ENCODE measurements at places on chromosomes 12 and 14.

DNA sequence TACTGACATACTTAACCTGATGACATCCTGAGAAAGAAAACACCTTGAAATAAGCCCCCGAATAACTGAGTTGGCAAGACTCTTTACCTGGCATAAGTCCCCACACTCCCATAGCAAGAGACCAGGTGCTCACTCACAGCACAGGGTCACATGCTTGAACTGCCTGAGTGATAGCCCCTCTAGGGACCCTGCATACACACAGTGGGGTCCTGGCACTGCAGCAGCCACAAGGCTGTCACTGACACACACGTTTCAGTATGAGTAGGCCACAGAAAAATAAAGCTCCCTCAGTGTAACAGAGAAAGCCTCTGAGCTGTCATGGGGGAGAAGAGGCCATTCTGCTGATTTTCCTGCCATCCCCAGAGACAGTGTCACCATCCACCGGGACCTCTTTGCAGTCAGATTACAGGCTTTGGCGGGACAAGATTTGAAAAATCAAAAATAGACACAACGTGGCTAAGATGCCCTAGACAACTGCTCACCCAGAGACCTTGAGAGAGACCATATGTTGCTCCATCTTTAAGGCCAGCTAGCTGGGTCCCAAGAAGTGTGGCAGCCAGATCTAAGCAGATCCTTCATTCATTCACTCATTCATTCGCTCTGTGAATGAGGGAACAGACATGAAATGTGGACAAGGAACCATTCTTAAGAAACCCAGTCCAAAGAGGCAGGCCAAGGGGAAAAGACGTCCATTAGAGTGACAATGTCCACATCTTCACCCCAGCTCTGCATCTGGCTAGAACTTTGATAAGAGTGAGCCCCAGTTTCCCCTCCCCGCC lies 1.6 kb downstream of the SCARB1 start:
- DNase-seq = no peak

DNA sequence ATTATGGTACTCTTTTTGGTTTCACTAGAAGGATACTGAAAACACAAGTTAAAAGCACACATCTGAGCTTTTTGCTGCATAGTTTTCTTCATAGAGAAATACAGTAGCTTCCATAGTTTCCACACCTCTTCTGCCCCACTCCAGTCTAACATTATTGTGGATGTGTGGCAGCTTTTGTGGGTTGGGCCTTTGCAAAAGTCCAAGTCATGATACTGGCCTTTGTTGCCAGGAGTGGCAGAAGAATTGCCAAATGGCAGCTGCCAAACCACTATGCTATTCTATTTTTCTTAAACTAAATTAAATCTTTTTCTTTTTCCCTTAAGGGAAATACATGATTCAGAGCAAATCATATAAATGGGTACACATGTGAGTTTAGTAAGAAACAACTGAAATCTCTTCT lies 114.8 kb downstream of the PLEKHA5 start:
- DNase-seq = no peak

GRCh38 chr12:43169115-43169681 lies 382.8 kb downstream of the ADAMTS20 start:
- DNase-seq = no peak

DNA sequence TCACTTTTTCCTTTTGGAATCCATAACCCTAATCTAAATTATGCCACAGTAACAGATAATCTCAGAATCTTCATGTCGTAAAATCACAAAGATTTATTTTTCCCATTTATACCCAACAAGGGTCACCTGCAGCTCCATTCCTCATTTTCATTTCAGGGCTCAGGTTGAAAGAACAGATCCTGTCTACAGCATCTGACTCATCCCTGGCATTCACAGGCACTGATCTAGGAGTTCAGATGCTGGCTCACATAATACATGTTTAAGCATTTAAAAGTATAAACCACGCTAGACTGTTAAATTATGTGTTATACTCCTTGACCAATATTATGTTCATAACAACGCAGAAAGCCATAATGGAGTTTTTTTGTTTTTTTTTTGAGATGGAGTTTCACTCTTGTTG lies 58.3 kb downstream of the STON2 start:
- no peak for DNase-seq

GRCh38 chr12:17577405-17577804 lies 512.6 kb downstream of the RERGL start:
- no peak for DNase-seq

DNA sequence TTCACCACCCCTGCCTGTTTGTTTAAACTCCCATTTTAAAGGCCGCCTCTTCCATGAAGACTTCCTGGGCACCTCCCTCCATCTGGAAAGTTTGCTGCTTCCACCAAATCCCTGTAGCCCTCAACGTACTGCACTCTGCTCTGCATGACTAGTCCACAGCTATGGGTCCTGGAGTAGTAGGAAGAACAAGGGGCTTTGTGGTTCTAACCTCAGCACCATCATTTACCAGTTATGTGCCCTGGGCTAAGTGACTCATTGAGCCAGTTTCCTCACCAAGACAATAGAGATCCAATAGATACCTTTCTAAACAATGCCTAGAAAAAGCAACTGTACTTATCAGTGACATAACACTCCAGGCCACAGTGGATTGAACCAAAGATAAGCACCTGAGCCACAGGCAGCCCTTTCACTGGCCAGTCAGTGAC lies 8.5 kb upstream of the LTBP2 start:
- DNase-seq = no peak

DNA sequence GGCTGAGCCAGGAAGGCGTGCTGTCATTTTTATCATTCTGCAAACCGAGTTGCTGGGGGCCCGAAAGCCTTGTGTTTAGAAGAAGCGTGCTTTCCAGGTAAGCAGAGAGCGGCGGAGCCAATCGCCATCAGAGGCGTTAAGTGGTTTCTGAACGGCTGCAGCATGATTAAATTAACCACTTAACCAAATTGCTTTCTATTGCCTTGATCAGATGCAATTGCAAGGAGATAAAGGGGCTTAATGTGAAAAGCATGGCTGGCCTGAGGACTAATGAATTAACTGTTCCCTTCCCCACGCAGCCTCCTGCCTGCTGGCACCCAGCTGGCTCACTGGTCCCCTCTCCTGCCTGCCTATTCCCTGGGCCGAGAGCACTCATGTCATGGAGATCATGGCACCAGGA lies 36.6 kb upstream of the CHGA start:
- no peak for DNase-seq

- no peak for DNase-seq
Observed at GRCh38 chr12:53214687-53215455, 7.8 kb upstream of the ITGB7 start.

DNA sequence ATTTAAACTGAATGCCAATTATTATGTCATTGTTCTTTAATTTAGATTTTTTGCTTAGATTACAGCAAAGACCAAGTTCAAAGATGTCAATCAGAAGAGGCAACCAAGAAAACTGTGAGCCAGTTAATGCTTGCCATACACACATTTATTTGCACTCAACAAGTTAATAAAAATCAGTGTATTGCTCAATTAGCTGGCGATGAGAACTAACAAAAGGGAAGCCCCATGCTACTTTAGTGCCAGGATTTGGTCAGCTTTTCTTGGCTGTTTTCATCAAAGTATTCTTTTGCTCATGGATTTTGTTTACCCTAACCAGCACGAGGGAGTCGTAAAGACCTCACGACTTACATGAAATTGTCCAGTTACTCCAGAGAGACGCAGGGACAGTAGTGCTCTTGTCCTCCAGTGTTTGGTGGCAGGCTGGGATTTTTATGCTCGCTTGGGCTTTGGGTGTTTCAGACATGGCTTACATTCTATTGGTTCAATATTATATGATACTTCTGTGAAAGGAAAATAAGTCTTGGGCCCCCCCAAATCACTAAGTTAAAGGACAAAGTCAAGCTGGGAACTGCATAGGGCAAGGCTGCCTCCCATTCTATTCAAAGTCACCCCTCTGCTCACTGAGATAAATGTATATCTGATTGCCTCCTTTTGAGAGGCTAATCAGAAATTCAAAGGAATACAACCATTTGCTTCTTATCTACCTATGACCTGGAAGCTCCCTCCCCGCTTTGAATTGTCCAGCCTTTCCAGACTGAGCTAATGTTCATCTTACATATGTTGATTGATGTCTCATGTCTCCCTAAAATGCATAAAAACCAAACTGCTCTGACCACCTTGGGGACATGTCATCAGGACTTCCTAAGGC lies 7.4 kb upstream of the B4GALNT1 start:
- no peak for DNase-seq

- no peak for DNase-seq
Observed at GRCh38 chr12:8038659-8039114, 6.2 kb downstream of the FOXJ2 start.

GRCh38 chr14:63492391-63492790 lies 50.8 kb downstream of the PPP2R5E start:
- DNase-seq = no peak

- DNase-seq = no peak
Observed at GRCh38 chr12:11677752-11678151, 28.3 kb downstream of the ETV6 start.

GRCh38 chr14:60968099-60968498 lies 12.8 kb downstream of the TRMT5 start:
- DNase-seq = no peak

DNA sequence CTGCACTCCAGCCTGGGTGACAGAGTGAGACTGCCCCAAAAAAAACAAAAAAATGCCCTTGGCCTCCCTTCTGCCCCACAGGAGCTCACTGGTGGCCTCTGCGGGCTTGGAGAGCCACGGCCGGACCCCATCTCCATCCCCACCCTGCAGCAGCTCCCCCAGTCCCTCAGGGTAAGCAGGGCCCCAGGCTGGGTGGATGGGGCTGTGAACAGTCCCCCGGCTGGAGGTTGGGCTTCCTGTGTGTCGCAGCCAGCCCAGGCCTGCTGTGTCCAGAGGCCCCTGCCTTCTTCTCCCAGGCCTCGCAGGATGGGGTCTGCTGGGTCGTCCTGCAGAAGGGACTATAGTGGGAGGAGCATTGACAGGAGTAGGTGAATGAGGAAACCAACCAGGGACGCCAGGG lies 15.4 kb upstream of the PUS1 start:
- no peak for DNase-seq

- DNase-seq = no peak
Observed at GRCh38 chr14:105899071-105899641, 372.8 kb downstream of the TMEM121 start.

DNA sequence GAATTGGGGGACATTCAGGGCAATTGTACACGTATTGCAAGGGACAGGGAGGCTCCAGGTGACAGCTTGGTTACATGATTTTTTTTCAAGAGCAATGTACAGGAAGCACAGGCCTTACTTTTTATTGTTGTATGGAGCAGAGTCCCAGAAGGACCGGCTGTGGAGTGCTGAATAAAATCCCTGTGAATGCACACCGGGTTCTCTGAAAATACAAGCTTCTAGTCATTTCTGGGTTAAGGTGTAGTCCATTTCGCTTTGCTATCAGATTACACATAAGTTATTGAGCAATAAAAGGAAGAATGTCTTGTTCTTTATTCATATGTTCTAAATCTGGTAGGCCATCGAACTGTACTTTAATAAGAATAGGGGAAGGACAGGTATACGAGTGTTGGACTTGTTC lies 52.2 kb downstream of the PDE3A start:
- DNase-seq = no peak

DNA sequence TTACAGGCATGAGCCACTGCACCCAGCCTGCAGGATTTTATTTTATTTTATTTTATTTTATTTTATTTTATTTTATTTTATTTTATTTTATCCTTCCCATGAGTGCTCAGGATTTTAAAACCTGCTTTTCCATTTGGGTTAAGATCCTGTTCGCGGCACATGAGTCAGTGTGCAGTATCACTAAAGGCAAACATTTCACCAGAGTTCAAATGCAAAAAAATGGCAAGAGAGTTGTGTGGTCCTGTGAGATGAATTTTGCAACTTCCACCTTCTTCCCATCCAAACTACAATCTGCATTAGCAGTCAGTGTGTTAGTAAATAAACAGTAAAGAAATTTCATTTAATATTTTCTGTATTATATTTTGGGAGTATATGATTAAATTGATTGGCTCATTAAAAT lies 29.0 kb downstream of the MOAP1 start:
- DNase-seq = no peak

DNA sequence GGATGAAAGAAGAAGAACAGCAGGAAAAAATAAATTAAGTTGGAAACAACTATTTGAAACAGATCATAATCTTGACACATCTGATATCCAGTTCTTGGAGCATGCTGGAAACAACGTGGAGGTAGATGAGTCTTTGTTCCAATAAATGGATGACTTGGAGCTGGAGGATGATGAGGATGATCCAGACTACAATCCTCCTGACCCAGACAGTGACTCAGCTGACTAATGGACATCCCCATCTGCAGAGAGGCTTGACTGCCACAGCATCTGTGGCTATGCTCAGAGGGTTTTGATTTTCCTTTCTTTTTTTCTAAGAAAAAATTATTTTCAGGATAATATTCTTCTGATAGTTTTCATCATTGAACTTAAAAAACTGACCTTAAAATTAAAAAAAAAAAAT lies 6.2 kb upstream of the ZDHHC17 start:
- no peak for DNase-seq

DNA sequence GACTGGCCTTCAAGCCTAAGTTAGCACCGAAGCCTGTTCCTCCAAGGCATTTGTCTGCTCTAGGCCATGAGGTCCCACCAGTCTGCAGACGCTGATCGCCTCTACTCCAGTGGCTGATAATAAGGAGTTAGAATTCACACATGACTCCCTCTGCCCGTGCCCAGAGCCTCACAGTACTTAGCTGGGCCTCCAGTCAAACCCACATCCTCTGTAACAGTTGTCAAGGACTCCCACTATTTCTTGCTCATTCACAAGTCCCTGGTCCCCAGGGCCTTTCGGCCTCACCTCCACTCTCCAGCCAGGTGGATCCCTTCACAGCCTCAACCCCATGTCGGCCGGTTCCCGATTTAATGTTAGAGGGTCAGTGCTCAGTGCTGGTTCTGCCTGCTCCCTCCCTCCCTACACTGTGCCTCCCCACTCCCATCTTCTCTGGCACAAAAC lies 6.3 kb upstream of the KRT5 start:
- DNase-seq = no peak

- no peak for DNase-seq
Observed at GRCh38 chr12:47166365-47166764, 86.6 kb upstream of the AMIGO2 start.

DNA sequence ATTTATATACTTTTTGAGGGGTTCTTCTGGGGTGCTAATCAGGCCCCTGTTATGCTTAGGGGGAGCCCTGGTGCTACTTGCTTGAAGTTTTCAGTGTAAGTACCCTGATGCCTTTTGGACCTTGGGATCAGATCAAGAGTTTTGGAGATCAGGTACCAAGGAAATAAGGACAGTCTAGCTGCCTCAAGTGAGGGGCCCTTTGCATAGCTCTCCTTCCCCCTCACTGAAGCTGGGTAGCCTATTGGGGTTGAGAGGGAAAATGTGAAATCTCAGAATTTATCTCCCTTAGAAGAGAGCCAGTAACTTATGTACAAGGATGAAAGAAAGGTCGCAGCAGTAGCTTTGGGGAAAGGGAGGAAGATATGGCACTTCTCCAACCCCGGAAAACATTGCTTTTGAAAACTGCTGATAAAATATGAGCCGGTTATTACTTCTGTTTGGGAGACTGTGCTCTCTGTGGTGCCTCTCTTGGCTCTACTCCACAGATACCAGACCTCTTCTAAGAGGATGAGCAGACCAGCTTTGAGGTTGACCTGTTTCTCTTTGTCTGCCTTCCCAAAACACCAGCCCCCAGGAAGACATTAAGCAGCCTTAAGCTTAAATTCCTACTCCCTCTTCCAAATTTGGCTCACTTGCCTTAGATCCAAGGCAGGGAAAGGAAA lies 8.8 kb upstream of the AMHR2 start:
- no peak for DNase-seq

- no peak for DNase-seq
Observed at GRCh38 chr12:71878208-71878607, 38.6 kb downstream of the TBC1D15 start.

All from substantia nigra (tissue), 51 donors.